Articular chondrocyte of knee joint (primary cell): ENCODE measurements at places on chromosomes 11 and 22. TPM values are rescaled to one million over a fixed set of nuclear protein-coding genes. Genes with fewer than 3 reads are reported as not detected.

The MS4A6E gene
- not detected in 2 replicates for total RNA-seq

The NEU3 gene
- total RNA-seq = 10.2 and 10.7 TPM in 2 replicates

The NRGN gene
- total RNA-seq = 0.39 and 0.65 TPM in 2 replicates

The C11orf21 gene
- 0.26 and 0.43 TPM in 2 replicates for total RNA-seq

The RAB3IL1 gene
- total RNA-seq = 8.5 and 11.6 TPM in 2 replicates

The MYOD1 gene
- not detected in 2 replicates for total RNA-seq

The OR51B2 gene
- not detected in 2 replicates for total RNA-seq

The GRIA4 gene
- total RNA-seq = not detected in 2 replicates
